ENCODE measurements at places on chromosomes 5 and 9.

DNA sequence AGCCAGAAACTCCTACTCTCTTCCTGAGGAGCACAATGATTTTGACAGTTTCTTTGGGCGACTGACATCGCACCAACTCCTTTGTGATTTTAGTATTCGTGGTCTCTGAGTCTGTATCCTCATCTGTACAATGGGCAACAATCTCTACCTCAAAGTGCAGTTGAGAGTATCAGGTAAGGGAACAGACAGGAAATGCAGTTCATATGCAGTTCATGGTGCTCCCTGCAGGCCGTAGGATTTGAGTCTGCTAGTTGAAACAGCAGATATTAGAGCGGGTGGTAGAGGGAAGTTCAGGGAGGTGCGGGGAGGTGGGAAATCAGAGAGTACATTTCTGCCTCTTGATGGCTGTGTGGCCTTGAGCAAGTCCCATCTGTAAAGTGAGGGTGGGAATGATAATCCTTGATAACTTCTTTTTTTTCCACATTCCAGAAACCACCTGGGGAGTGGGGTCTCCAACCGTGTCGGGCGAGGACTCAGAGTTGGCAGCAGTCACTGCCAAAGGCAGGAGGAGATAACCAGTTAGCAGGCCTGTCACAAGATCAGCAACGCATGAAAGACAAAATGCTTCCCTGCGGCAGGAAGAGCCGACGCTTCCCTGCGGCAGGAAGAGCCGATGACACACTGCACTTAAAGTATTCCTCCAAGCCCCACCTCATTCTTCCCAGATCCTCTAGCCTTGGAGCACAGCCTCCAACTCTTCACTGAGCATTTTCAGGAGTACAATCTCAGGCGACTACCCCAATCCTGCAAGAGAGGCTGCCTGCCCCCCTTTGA lies 6.0 kb upstream of the NEK6 start:
- DNase-seq, result no peak

GRCh38 chr5:143759396-143760130 lies 52.4 kb upstream of the HMHB1 start:
- no peak for DNase-seq

DNA sequence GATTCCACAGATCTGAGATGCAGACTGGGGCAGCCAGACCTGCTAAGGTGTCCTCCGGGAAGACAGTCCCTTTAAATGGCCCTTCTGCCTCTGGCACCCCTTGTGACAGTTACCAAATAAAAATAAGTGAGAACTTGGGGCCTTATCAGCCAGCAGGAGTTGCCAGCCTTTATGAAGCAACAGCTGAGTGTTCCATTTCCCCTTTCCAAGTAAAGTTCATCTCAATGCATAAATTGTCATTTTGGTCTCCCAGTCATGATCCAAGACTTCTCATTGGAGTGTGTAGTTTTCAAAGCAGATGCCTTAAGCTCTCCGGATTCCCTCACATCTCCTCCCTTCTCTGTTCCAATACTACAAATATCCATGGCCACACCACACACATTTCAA lies 4.1 kb downstream of the PTCH1 start:
- no peak for DNase-seq

- no peak for DNase-seq
Observed at GRCh38 chr5:131096774-131097710, 68.0 kb downstream of the HINT1 start.

DNA sequence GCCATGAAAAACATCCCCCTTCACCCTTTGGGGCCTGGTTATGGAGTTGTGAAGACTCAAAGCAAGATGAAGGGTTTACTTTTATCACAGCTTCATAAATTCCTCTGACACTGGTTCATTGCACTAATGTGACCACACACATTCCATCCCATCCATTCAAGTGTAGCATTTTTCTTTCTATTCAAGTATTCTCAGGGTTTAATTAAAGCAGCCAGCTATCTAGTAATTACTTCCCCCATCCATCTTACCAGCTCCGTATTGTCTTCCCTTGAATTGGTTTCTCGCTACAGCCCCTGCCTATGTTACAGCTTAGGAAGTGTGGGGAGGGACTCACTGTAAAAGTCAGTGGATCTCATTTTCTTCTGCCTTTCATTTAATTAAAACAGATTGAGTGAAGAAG lies 387.0 kb upstream of the RFX3 start:
- no peak for DNase-seq

GRCh38 chr9:37531699-37532098 lies 44.5 kb downstream of the FBXO10 start:
- no peak for DNase-seq

DNA sequence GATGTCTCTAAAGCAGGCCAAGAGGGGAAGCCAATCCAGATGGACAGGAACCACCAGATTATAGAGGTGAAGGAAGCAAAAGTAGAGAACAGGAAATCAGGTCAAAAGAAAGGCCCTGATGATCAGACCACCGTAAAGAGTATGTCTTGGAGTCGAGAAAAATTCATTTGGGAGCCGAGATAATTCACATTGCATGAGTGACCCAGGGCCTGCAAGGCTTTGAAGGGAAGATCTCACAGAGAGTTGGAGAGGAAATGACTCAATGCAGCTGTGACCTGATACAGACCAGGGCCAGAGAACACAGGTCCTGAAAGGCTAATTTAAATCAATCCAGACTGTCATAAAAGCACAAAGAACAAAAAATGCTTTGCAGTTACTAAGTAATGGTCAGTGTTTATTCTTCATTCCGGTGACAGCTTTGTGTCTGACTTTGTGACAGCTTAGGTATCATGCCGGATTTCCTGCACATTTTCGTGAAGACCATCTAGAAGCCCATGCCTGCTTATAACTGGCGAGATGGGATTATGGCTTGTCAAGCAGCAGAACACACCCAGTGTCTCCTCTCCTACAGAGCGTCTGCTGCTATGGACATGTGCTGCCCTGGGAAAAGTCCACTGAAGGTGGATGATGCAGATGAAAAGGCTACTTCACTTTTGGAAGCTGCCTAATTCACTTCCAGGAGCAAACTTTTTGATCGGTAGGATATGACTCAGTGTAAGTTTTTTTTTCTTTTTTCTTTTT lies 5.8 kb upstream of the ACTBL2 start:
- DNase-seq, result no peak

DNA sequence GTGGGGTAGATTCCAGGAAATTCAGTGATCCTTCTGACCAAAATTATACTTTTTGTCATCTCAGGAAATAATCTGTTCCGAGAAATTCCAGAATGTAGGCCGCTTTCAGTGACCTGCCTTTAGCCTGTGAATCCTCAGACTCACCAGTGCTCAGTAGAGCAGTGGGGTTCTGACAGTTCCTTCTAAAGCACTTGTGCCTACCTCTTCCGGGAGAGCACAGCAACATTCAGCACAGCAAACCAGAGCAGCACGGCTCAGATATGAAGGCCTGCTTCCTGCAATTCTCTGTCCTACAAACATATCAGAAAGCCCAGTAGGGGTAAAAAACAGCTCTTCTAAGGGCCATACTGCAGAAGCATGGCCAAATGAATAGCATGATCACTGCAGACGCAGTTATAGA lies 15.0 kb downstream of the FANCC start:
- no peak for DNase-seq

GRCh38 chr5:3662344-3662743 lies 66.7 kb downstream of the IRX1 start:
- no peak for DNase-seq

DNA sequence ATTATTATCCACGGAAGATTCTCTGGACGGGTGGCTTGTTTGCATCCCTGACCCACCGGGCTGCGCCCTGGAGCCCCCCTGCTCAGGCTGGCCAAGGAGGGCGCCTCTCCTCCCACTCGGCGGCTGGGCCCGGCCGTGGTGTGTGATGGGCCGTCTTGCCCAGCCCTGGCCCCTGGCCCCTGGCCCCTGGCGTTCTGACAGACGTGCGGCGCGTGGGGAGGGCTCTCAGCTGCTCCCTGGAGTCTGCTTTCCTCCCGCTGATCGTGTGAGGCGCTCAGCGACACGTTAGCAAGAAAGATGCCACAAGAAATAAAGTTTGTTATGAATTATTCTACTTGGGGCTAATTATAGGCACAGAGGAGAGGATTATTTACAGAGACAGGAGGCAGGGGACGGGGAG lies 33.3 kb downstream of the UNC5A start:
- DNase-seq, result no peak

DNA sequence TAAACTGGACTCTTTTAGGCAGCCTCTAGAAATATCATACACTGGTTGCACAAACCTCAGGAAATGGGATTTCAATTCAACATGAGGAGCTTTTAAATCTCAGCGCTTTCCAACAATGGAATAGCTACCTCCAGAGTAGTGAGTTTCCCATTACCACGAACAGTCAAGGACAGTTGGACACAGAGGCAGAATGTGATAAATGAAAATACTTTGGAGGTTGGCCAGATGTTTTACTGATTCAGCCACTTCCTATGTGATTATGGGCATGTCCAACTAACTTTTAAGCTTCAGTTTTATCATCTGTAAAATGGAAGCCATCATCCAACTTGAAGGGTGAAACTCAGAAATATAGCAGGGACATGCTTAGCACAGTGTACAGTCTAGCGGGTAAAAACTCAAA lies 2.1 kb downstream of the FBXW2 start:
- no peak for DNase-seq

GRCh38 chr5:173229966-173230689 lies 4.9 kb downstream of the NKX2-5 start:
- DNase-seq, result no peak

DNA sequence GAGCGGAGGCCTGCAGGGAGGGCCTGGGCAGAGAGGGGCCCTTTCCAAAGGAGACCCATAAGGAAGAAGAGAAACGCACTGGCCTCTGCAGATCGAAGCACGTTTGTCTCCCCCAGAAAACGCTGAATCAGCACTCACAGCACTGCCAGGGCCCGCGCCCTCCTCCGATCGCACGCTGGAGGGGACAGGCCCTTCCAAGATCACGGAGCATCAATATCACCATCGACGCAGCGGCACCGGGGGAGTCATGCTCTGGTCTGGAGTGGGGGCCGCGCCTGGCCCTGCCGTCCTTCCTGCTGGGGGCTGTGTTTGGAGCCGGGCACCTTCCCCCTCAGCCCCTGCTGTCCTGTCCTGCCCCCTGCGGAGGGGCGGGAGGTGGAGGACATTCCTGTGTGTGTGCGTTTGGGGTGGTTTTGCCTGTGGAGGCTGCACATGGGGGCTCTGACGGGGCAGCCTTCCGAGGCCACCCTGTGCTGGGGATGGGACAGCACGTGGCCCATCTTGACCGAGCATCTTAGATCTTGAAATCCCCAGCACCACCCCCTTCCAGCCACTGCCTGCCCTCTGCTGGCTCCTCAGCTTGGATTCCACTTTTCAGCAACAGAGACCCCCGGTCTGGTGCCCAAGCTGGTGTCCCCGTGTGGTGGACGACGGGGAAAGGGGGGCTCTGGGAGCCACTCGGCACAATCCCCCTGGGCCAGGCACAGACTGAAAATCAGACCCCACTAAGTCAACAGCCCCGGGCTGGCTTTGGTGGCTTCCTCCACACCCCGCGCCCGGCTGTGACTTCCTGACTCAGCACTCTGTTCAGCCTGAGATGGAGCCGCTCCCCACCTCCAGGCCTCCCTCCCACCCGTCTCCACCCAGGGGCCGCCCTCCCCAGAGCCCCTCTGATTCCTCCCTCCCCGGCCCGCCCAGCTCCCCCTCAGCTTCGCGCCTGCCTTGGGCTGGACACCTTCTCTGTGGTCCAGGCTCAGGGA lies 8.3 kb downstream of the TMEM250 start:
- no peak for DNase-seq

DNA sequence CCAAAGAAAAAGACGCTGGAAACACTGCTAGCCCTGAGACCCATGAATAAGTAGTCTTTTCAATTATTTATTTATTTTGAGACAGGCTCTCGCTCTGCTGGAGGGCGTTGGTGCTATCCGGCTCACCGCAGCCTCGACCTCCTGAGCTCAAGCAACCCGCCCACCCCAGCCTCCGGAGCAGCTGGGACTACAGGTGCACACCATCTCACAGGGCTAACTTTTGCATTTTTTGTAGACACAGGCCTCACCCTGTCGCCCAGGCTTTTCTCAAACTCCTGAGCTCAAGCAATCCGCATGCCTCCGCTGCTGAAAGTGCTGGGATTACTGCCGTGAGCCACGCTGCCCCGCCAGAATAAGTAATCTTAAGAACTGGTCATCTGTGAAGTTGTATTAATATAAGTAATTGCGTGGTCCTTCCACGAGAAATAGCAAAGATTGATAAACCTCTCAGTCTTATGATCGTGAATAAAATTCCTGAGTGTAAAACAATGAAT lies 1.6 kb downstream of the ANXA2R start:
- no peak for DNase-seq

DNA sequence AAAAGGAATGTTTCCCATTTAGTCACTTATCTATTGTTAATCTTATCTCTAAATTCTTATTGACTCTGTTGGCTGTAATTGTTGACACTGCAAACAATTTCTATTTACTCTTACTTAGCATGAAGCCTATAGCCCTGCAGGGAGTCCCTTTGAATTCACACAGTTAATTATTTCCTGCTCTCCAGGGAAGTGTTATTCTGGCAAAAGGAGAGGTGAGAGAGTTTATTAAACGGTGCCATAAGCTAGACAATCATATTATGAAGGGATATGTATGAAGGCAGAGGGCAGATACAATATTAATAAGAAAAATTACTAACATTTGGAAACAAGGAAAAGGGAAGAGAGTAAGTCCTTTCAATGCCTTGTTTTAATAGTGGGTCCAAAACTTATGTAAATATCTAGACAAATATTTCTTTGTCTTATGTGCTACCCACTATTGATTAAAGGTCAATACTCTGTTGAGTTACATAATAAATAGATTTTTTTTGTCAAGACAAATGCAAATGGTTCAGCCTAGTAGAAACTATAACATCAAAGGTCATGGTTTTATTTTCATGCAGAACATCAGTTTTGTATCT lies 107.1 kb downstream of the CDH18 start:
- no peak for DNase-seq

DNA sequence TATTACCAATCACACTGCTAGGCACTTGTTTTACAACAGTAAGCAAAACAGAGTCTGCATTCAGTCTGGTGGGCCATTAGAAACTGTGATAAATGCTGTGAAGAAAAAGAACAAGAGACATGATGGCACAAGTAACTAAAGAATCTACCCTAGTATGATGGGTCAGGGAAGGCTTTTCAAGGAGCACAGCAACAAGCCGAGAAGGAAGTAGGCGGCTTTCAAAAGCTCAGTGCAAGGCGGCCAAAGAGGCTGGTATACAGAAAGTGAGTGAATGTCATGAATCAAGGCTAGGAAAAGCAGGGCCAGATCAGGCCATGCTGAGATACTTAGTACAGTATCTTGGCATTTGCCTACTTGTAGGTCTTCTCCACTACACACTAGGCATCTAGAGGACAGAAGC lies 76.4 kb downstream of the ECPAS start:
- no peak for DNase-seq

GRCh38 chr9:18722882-18723281 lies 248.9 kb downstream of the ADAMTSL1 start:
- DNase-seq, result no peak

- DNase-seq, result no peak
Observed at GRCh38 chr9:7369384-7369821, 430.2 kb downstream of the DMAC1 start.

GRCh38 chr5:17379100-17379951 lies 118.7 kb upstream of the TAF11L2 start:
- no peak for DNase-seq

GRCh38 chr9:22813529-22813928 lies 366.9 kb downstream of the DMRTA1 start:
- DNase-seq, result no peak

- no peak for DNase-seq
Observed at GRCh38 chr5:76389513-76390154, 13.5 kb upstream of the IQGAP2 start.

GRCh38 chr5:14204785-14205321 lies 61.7 kb downstream of the TRIO start:
- no peak for DNase-seq
